Activated CD8-positive, alpha-beta T cell treated with anti-CD3 and anti-CD28 coated beads, Interleukin-2, amount 10 ng/mL, durations not matched to agents 7 days and 5 days (primary cell): ENCODE measurements at places on chromosomes 1 and 21. TPM values are rescaled to one million over a fixed set of nuclear protein-coding genes. Genes with fewer than 3 reads are reported as not detected.

GRCh38 chr21:29634418-29634817 lies 305.4 kb downstream of the GRIK1 start:
- no peaks in the 10 kb centered on the region for H3K36me3 ChIP-seq
- H3K4me1 ChIP-seq, result no peaks in the 10 kb centered on the region
- no peak for DNase-seq
- no peak overlapping the region for H3K27ac ChIP-seq

DNA sequence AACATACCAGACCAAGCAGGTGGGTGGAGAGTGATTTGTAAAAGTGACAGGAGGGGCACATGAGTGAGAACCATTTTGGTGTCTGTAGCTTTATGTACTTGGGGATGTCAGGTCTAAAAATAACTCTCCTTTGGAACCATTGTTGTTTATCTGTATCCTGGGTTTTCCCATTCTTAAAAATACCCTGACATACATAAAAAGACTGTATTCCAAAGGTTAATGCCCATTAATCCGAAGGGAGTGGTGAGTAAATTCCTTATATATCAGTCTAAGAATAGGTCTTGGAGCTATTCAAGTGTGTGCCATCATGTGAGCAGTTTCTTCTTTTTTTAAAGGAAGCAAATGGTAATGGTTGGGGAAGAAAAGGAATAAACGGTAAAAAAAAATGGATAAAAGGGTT lies 117.5 kb downstream of the TGFB2 start:
- H3K4me1 ChIP-seq, result no peaks in the 10 kb centered on the region
- H3K27me3 ChIP-seq, result no peaks in the 10 kb centered on the region
- H3K27ac ChIP-seq, result no peak overlapping the region
- DNase-seq, result no peak

- H3K27me3 ChIP-seq, result peaks cover 37% of the 10 kb centered on the region
- H3K4me1 ChIP-seq, result peaks cover 43% of the 10 kb centered on the region
- DNase-seq, result no peak
Measured at GRCh38 chr1:166972193-166972592, 3.1 kb downstream of the ILDR2 start.

DNA sequence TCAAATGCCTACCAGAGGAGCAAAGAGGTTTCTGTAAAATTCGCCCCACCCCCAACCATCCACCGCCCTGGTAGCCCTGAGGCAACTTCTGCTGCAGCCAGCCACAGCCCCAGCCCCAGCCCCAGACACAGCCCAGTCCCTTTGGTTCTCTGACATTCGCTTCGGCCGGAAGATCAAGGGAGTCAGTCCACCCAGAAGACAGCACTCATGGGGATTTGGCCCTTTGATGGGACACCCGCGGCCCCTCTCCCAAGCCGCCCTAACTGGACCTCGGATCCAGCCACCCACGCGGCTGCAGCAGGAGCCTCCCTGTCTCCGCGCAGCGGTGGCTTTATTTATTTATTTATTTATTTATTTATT lies 3881.0 kb downstream of the SRGAP2C start:
- H3K27me3 ChIP-seq, result no peaks in the 10 kb centered on the region
- peaks cover 10% of the 10 kb centered on the region for H3K36me3 ChIP-seq
- H3K4me3 ChIP-seq, result no peak overlapping the region
- H3K27ac ChIP-seq, result no peak overlapping the region
- DNase-seq, result no peak
- H3K4me1 ChIP-seq, result no peaks in the 10 kb centered on the region

DNA sequence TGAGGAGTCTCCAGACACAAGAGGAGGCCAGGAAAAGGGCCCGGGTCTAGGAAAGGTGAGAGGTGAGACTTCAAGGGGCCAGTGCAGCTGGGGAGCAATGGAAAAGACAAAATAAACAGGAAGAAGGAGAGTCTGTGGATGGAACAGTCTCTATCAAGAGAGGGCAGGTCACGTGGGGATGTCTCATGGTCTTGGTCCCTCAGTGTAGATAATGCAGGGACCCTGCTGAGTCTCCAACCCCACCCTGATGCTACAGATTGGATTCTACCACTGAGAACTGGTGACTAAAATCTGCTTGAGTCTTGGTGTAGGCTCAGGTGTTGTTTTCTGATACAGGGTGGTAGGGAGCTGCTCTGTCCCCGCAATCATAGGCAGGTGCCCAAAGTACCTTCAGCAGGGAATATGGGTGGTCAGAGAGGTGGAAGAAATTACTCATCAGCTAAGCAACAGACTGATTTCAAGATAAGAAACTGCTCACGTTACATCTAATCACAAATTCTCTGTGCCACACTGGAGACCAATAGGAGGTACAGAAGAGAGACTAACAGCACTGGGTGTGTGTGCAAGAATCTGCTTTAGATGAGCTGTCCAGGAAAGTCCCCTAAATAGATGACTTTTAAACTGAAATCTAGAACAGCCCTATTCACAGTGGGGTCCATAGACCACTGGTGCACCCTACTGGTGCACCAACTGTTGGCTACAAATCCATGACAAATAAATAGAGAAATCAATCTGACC lies 101.5 kb upstream of the TLR5 start:
- H3K4me1 ChIP-seq, result peaks cover 48% of the 10 kb centered on the region
- DNase-seq, result no peak
- H3K4me3 ChIP-seq, result no peak overlapping the region
- H3K27me3 ChIP-seq, result no peaks in the 10 kb centered on the region
- peak overlapping the region; percentile 29 for H3K27ac ChIP-seq
- H3K36me3 ChIP-seq, result no peaks in the 10 kb centered on the region

The AK5 gene
- 1.2 TPM for total RNA-seq

GRCh38 chr1:198612471-198613260 lies 26.2 kb upstream of the PTPRC start:
- H3K36me3 ChIP-seq, result peaks cover 16% of the 10 kb centered on the region
- H3K4me1 ChIP-seq, result peaks cover 71% of the 10 kb centered on the region
- H3K4me3 ChIP-seq, result peak overlapping the region; percentile 77
- H3K27me3 ChIP-seq, result no peaks in the 10 kb centered on the region
- H3K27ac ChIP-seq, result peak overlapping the region; percentile 94

DNA sequence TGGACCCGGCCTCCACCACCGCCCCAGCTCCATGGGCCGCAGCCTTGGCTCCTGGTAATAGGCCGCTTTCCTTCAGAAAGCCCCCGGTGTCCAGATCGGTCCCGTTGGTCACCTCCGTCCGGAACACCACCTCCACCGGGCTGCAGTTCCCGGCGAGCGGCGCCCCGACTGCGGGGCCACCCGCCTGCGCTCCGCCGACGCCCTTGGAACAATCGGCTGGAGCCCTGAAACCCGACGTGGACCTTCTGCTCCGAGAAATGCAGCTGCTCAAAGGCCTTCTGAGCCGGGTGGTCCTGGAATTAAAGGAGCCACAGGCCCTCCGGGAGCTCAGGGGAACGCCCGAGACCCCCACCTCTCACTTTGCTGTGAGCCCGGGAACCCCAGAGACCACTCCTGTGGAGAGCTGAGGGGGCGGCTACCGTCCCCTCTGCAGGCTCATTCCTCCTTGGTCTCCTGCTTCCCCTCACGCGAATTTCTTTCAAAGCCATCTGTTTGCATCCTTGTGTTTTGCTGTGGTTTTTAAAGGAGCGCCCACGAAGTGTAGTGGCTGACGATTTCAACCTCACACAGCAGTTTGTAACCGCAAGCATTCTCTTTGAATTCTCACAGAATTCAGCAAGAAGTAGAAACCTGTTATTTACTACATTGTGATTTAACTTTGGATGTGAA lies 6.0 kb downstream of the FCRLB start:
- peak overlapping the region; percentile 87 for H3K4me3 ChIP-seq
- H3K4me1 ChIP-seq, result peaks cover 54% of the 10 kb centered on the region
- H3K27me3 ChIP-seq, result peaks cover 20% of the 10 kb centered on the region
- no peaks in the 10 kb centered on the region for H3K36me3 ChIP-seq
- DNase-seq, result peak; percentile 72
- peak overlapping the region; percentile 95 for H3K27ac ChIP-seq

- no peaks in the 10 kb centered on the region for H3K4me1 ChIP-seq
- H3K36me3 ChIP-seq, result peaks cover 15% of the 10 kb centered on the region
- peaks cover 36% of the 10 kb centered on the region for H3K27me3 ChIP-seq
- no peak overlapping the region for H3K27ac ChIP-seq
- H3K4me3 ChIP-seq, result no peak overlapping the region
- DNase-seq, result no peak
Measured at GRCh38 chr1:53057127-53057526, 4.9 kb upstream of the PODN start.

DNA sequence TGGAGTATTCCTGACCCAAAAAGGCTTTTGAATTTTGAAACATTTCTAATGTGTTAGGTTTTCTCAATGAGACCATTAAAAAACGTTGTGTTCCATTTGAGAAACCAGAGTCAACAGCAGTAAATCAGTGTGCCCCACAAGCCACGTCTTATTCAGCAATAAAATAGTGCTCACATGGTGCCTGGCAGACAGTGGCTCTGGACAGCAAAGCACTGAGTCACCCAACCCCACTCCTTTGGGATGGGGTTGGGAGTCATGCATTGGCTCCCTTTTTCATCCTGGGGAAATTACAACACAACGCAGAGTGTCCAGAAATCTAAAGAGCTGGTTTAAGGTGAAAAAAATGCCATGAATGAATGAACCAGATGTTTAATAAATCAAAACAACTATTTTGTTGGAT lies 46.5 kb downstream of the KCNJ15 start:
- H3K4me1 ChIP-seq, result peaks cover 14% of the 10 kb centered on the region
- H3K36me3 ChIP-seq, result no peaks in the 10 kb centered on the region
- H3K27me3 ChIP-seq, result peaks cover 2% of the 10 kb centered on the region
- DNase-seq, result no peak
- no peak overlapping the region for H3K4me3 ChIP-seq

- H3K4me1 ChIP-seq, result peaks cover 35% of the 10 kb centered on the region
- H3K4me3 ChIP-seq, result peak within 1 kb of the TSS; percentile 71
- peak; percentile 30 for DNase-seq
- H3K36me3 ChIP-seq, result no peaks in the 10 kb centered on the region
Measured at GRCh38 chr1:156705321-156705917, at the start of gene CRABP2. TSS of gene CRABP2 (minus strand) at chr1:156705583. CDS start at chr1:156705446, 137 bp downstream.

- DNase-seq, result peak; percentile 96
- H3K4me3 ChIP-seq, result peak within 1 kb of the TSS; percentile 92
- H3K27ac ChIP-seq, result peak within 1 kb of the TSS; percentile 99
- peaks cover 71% of the 10 kb centered on the region for H3K4me1 ChIP-seq
- peaks cover 36% of the 10 kb centered on the region for H3K36me3 ChIP-seq
Measured at GRCh38 chr1:161069731-161070270, at the start of gene ARHGAP30. TSS of gene ARHGAP30 (minus strand) at chr1:161069891. CDS start at chr1:161069624, 267 bp downstream.

DNA sequence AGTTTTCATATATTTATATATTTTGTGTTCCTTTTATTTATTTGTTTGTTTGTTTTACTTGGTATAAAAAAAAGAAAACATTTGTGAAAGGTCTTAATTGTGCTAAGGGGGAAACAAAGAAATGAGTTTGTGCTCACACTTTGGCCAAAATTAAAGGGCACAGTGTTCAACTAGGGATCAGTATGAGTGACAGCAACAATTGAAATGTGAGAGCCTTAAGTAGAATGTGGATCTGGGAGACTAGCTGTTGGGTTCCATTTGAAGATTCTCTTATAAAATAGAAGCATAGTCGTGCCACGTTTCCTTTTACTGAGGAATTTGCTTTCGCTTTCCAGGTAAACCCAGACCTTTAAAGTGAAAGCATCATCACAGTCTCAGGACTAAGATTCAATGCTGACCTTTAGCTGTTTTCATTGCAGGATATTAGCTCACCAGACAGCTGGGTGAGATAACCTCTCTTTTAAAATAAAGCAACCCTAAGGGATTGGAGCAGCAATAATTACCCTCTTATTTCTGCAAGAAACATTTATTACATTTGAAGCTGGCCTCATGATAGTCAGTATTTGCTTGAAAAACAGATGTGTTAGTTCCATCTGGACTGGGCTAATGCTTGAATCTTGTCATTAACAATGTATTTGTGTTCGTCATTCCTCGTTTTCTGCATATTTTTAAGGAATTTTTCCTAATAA lies 37.1 kb upstream of the CD55 start:
- H3K36me3 ChIP-seq, result peaks cover 7% of the 10 kb centered on the region
- no peaks in the 10 kb centered on the region for H3K27me3 ChIP-seq
- H3K4me3 ChIP-seq, result peak overlapping the region; percentile 12

The RGS8 gene
- not detected for total RNA-seq

- peak overlapping the region; percentile 27 for H3K27ac ChIP-seq
- H3K36me3 ChIP-seq, result no peaks in the 10 kb centered on the region
- peaks cover 59% of the 10 kb centered on the region for H3K4me1 ChIP-seq
Measured at GRCh38 chr1:93753791-93754763, 72.4 kb upstream of the BCAR3 start.

- H3K27me3 ChIP-seq, result peaks cover 56% of the 10 kb centered on the region
- no peaks in the 10 kb centered on the region for H3K36me3 ChIP-seq
- H3K27ac ChIP-seq, result no peak overlapping the region
- DNase-seq, result no peak
- peaks cover 16% of the 10 kb centered on the region for H3K4me1 ChIP-seq
Measured at GRCh38 chr1:151715726-151716404, 738 bp downstream of the CELF3 start.

GRCh38 chr1:164619006-164619784 lies 60.2 kb downstream of the PBX1 start:
- no peaks in the 10 kb centered on the region for H3K27me3 ChIP-seq
- no peaks in the 10 kb centered on the region for H3K36me3 ChIP-seq
- H3K27ac ChIP-seq, result no peak overlapping the region
- no peak overlapping the region for H3K4me3 ChIP-seq
- no peaks in the 10 kb centered on the region for H3K4me1 ChIP-seq

DNA sequence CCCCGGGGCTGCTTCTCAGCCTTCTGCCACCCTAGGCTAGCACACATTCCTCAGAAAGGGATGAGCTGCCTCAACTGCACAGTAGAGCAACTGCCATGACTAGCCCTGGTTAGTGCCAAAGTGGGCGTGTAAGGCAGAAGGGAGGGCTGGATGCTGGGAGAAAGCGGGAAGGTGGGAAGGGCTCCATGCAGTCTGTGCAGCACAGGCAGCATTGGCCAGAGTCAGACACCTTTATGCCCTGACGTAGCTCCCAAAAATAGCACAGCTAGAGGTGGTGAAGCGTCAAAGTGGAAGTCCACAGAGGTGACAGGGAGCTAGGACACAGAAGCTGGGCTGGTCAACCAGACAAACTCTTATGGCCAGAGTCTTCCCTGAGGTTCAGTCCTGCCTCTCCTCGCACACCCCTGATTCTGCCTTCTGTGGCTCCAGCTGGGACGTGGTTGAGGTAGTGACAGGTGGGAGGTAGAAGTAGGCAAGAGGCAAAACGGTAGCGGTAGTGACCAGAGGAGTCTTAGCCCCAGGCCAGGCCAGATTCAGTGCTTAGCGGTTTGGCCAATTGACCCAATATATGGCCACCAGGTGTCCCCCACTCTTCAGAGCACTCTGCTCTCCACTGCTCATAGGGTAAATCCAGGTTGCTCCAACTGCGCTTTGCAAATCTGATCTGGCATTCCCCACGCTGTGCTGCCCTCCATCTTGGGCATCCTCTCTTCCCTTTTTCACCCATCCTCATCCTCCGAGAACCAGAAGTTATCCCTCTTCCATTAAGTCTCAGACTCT lies 45.6 kb downstream of the DDX20 start:
- no peak overlapping the region for H3K4me3 ChIP-seq
- no peak overlapping the region for H3K27ac ChIP-seq
- H3K36me3 ChIP-seq, result no peaks in the 10 kb centered on the region
- DNase-seq, result no peak
- H3K4me1 ChIP-seq, result no peaks in the 10 kb centered on the region

The WASF2 gene
- 120 TPM for total RNA-seq

GRCh38 chr1:83790446-83790845 lies 208.5 kb downstream of the TTLL7 start:
- no peaks in the 10 kb centered on the region for H3K4me1 ChIP-seq
- no peak for DNase-seq
- no peak overlapping the region for H3K4me3 ChIP-seq
- no peaks in the 10 kb centered on the region for H3K36me3 ChIP-seq
